ENCODE measurements at places on chromosomes 5 and 9. TPM values are rescaled to one million over a fixed set of nuclear protein-coding genes. Genes with fewer than 3 reads are reported as not detected.

DNA sequence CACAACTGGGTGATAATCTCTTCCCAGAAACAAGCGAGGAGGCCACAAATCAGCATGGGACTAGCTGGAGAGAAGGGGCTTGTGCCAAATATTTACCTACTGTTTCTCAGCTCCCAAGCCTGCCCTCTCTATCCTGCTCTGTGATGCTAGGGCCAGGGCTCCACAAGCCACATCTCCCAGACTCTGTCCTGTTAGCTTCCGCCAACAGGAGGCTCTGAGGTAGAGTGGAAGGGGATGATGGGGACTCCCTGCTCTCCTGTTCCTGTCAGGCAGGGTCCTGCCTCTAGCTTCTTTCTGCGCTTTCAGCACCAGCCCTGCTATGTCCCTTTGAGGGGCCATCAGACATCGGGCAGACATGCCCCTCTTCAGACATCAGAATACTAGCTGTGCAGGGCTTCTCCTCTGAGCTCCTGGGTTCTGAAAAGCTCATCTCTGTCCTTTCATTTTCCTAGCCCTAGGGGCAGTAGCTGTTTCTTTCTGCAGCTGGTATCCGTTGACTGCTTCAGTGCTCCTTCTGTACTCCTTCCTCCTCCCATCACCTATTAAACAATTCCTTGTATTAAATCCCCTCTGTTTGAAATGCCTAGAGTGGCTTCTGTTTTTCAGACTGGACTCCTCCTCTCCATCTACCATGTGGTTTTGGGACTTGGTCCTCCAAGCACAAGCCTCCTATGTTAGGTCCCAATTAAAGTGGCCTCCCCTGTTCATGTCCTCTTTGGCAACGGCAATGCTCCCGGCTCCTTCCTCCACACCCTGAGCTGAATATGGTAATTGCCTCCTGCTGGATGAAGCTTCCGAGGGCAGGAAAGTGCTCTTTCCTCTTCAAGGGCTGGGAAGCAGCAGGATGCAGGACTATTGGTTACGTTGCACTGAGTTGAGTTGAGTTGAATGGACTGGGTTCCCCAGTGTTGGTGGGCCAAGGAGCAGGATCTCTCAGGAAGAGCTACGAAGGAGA lies 161.1 kb upstream of the TBC1D2 start:
- no peak for DNase-seq

DNA sequence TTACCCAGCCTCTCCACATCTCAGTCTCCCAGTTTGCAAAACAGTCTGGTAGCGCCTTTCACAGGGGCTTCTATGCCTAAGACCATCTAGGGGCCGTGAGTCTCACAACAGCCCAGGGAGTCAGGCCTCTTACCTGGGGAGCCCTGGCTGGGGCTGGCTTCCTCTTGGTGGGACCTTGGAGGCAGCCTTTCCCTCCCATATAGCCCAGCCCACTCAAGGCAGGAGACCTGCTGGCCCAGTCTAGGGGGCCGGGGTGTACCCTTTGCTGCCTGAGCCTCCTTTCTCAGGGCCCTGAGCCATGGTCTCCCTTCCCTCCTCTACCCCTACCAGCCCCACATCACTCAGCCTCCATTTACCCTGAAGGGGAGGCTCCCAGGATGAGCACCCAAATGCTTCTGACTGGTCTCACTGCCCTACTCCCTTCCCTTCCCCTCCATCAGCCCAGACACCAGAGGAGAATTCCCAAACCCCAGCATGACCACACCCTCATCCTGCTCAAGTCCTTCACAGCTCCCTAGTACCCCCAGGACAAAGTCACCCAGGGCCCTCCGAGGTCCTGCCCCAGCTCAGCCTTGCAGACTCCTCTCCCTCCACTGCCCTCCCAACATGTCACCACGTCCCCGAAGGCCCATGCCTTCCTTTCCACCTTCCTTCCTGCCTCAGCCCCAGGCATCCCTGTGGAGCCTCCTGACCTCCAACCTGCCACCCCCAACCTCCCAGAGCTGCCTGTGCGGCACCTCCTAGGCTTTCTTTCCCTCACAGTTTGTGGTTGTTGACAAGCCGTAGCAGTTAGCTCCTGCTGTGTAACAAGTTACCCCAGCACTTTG lies 55.3 kb downstream of the BARX1 start:
- no peak for DNase-seq

MLANA gene
- total RNA-seq, result not detected

GRCh38 chr5:57082441-57083067 lies 91.3 kb upstream of the GPBP1 start:
- DNase-seq, result no peak

DNA sequence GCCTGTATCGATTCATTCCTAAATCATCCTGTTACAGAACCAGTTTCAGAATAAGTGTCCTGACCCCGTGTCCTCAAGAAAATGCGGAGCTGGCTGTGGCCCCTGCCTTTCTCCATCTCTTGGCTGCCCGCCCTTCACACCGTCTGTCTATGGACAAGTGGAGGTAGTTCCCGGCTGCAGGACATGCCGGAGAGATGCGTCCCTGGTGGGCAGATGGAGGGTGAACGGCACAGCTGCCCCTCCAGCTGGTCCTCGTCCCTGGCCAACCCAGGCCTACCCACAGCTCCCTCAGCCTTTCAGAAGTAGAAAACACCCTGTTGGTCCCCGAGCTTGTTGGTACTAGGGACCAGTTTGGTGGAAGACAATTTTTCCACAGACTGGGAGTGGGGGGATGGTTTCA lies 14.8 kb upstream of the EXOC3 start:
- no peak for DNase-seq

- DNase-seq, result no peak
Measured at GRCh38 chr5:148290271-148291195, 21.7 kb upstream of the SPINK7 start.

LIFR gene
- 28.6 TPM for total RNA-seq

DNA sequence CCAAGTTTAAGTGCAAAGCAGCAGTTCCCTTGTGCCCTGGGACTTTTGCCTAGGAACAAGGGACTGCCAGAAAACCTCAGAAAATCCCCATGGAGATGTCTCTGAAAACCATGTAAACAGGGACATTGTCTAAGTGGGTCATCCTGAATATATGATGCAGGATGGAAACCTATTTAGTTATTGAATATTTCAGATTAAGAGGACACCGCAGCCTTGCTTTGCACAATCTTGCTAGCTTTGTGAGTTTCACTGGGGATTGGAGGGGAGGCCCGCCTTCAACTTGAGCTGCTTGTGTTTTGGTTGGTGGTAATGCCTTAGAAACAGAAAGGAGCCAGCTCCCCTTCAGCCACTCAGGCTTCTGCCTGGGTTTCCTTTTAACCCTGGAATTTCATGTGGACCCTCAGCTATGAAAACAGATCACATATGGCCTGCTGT lies 112.8 kb downstream of the C9orf152 start:
- no peak for DNase-seq

PHYHD1 gene
- 4.2 TPM for total RNA-seq

SPINK7 gene
- total RNA-seq, result not detected

ZNF300 gene
- total RNA-seq, result 3.7 TPM

LHX6 gene
- total RNA-seq, result not detected

DNA sequence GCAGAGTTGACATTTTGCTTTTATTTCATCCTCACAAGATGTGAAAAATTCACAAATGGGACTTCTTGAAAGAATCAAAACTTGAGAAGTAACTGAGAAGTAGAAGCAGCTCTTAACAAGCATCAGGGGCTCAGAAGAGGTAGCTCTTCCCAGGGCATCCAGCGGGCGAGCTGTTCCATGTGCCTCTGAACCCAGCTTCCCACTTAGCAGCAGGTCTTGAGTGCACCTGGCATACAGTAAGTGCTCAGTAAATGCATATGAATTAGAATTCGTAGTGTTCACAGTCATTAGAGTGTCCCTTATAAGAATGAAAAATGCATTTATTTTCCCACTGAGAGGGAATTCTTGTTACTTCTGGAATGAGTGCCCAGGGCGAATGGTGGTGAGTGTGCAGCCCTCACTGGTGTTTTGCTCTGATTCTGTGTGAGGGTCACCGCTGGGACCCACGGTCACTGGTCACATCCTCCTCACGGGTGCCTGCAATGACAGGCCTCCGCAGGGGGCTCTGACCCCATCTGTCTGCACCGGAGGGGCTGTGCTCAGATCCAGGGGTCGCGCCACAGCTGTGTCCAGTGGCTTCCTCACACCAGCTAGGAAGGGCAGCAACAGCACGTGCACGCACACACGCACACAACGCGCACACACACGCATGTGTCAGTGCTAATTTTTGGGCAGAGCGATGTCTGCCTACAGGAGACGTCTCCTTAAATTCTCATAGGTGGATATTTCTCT lies 26.9 kb downstream of the EXOC3 start:
- no peak for DNase-seq

DNA sequence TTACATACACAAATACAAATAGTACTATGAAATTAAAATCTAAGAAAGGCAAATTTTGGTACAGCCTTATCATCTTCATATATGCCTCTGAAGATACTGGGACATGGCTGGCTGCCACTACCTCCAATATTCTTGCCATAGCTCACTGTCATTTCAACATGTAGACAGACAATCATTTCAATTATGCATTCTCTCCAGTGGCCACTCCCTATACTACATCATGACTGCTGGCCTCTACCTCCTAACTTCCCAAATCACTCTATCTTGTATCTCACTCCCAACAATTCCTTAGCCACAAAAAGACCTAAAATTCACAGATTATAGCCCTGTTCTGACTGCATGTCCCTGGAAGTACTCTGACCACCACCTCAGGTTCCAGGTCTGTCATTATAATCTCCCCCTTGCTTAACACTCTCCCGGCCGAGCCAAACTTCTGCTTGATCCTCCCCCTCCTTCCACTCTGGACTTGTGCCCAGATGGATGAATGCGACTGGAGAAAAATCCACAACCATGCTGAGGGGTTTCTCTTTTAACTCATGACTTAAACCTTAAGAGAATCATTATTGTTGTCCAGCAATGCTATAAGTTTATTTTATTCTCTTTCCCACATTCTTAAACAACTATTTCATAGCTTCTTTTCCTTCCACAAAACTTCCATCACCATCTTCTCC lies 225.3 kb upstream of the TLE4 start:
- no peak for DNase-seq

DNA sequence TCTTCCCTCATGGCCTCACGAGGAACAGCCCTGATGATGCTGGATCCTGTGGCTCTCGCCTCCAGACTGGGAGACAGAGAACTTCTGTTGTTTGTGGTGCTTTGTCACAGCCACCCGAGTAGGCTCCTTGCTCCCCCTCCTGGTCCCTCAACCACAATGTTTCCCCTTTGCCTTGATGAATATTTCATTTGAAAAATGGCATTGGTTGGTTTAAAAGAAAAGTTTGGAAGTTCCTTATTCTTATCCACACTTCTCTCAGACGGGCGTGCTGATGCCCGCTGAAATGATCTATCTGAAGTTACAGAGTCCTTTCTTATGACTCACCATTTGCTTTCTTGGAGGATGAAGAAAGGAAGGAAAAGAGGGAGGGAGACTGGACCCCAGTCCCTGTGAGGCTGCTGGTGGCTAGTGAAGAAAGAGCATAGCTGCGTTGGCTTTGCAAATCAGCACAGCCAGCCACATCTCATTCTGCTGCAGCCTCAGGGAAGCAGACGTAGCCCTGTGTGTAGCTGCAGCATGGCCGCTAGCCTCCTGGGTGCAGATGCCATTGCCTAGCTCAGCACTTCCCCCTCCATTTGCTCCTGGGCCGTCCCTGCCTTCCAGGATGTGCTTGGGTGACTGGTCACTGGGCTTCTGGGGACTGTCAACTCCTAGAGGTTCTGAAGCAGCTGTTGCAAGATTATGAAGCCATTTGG lies 185.9 kb downstream of the ERCC6L2 start:
- DNase-seq, result no peak

GRCh38 chr9:7508516-7508915 lies 291.1 kb downstream of the DMAC1 start:
- no peak for DNase-seq
